ENCODE measurements at places on chromosomes 5 and 9. TPM values are rescaled to one million over a fixed set of nuclear protein-coding genes. Genes with fewer than 3 reads are reported as not detected.

The ZNF354B gene
- 6.8 TPM for total RNA-seq

The PTGR1 gene
- 57.9 TPM for total RNA-seq

The OR13J1 gene
- total RNA-seq = not detected

The NOXA1 gene
- total RNA-seq = 0.78 TPM

The TBC1D2 gene
- total RNA-seq = 40.3 TPM

The EFNA5 gene
- not detected for total RNA-seq

The FGD3 gene
- total RNA-seq = not detected

The CYLC2 gene
- not detected for total RNA-seq

The CERT1 gene
- total RNA-seq = 19.5 TPM

Measured in HFFc6 (cell line).